Activated T-helper 1 cell treated with anti-CD3 and anti-CD28 coated beads, Interleukin-2, amount 50 U/mL, for 16 hours (primary cell): ENCODE measurements at places on chromosomes 4 and X.

DNA sequence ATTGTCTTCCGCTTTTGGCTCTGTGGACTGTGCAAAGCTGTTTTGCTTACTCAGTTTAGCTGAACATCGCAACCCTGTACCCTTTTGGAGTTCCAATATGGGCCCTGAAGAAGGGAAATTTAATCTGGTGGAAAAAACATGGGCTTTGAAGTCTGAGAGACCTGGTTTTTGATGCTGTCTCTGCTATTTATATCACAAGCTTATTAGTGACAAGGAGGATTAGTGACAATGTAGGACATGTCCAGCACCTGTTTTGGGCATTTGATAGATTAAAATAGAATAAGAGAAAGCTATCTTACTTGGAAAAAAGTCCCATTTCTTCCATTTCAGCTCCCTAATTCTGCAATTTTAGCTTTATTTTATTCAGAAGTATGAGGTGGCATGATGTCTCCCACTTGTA, 417.3 kb downstream of the SPRY1 start:
- no peak for DNase-seq

DNA sequence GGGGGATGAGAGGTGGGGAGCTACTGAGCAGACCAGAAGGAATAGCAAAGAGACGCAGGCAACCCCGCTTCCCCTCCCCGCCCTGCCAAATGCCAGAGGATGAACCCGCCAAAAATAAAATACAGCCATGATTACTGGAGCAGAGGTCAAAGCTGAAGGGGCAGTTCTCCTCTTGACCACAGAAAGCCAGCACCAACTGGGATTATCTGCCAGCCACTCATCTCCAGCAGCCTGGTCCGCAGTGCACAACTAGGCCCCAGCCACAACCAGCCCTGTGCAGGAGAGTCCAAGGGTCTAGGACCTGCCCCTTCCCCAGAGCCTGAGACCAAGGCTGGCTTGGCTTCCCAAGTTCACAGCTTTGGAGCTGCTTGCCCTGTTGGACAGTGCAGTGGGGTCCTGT, 67.4 kb upstream of the BCOR start:
- DNase-seq, result no peak

- DNase-seq, result no peak
Observed at GRCh38 chr4:167109859-167110258, 124.4 kb downstream of the SPOCK3 start.

DNA sequence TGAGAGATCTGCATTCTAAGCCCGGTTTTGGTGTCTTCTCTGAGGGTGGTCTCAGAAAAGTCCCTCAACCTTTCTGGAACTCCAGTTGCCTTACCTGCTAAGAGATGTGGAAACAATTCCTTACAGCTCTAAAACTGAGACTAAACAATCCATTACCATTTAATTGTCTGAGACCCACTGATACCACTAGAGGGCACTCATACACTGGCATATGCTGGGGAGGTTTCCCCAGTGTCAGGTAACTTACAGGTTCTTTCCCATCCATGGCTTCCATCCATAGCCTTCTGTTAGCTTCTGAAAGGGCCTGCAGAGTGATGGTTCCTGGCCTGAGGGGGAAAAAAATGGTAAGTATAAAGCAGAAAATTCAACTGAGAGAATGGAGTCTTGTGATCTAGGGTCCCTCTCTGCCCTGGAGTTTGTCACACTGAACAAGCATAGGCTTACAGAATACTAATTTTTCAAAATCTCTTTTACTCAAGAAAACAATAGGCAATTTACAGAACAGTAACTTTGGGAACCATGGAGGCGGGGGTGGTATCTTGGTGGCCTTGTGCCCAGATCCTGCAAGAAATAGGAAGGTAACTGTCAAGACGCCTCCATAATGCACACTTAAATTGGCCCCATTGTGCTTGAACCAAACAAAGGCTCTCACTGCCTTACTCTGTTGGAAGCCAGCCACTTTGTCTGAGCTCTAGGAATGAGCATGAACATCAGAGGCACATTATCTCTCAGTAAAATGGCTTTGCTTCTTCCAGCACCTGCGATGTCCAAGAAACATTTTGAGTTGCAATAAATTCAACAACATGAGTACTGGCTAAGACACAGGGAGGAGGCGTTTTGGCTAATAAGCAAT, 236.1 kb downstream of the OPHN1 start:
- DNase-seq, result no peak

GRCh38 chr4:54945838-54946237, 179.6 kb downstream of the KDR start:
- DNase-seq, result no peak

DNA sequence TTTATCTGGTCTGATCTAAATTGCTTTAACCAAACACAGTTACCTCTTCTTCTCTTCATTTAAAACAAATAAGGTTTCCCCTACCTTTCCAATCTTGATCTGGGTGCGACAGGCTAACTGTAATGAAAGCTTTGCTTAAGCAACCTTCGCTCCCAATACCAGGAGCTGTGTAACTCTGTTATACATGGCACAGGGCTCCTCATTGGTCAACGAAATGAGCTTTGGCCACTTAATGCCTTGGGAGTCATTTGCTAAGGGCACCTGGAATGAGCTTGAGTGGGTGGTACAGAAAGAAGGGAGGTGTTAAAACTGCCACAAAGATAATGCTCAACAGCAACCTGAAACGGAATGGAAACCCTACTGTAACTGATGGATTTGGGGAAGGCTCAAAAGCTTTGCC, 140.5 kb downstream of the CHRNA9 start:
- no peak for DNase-seq

DNA sequence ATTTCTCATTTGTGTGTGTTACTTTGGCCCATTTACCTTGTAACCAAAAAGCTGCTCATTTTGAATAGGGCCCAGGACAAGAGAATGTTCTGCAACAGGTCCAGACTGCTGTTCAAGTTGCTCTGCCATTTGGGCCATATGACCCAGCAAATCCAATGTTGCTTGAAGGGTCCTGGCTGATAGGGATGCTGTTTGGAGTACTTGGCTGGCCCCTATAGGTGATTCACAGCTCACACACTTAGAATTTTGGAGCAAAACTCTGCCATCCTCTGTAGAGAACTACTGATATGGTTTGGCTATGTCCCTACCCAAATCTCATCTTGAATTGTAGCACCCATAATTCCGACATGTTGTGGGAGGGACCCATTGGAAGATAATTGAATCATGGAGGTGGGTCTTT, 131.5 kb downstream of the AASDH start:
- DNase-seq, result no peak
